ENCODE measurements at places on chromosomes 1 and 21. TPM values are rescaled to one million over a fixed set of nuclear protein-coding genes. Genes with fewer than 3 reads are reported as not detected.

Gene PGLYRP3
- total RNA-seq = not detected

Gene OR2T35
- total RNA-seq = not detected

Gene SLC9C2
- total RNA-seq = not detected

Gene PHLDA3
- total RNA-seq = 7.4 TPM

Gene SAMD13
- total RNA-seq = 1.5 TPM
